Kasumi-1 (cell line): ENCODE measurements at places on chromosomes 12 and 14.

DNA sequence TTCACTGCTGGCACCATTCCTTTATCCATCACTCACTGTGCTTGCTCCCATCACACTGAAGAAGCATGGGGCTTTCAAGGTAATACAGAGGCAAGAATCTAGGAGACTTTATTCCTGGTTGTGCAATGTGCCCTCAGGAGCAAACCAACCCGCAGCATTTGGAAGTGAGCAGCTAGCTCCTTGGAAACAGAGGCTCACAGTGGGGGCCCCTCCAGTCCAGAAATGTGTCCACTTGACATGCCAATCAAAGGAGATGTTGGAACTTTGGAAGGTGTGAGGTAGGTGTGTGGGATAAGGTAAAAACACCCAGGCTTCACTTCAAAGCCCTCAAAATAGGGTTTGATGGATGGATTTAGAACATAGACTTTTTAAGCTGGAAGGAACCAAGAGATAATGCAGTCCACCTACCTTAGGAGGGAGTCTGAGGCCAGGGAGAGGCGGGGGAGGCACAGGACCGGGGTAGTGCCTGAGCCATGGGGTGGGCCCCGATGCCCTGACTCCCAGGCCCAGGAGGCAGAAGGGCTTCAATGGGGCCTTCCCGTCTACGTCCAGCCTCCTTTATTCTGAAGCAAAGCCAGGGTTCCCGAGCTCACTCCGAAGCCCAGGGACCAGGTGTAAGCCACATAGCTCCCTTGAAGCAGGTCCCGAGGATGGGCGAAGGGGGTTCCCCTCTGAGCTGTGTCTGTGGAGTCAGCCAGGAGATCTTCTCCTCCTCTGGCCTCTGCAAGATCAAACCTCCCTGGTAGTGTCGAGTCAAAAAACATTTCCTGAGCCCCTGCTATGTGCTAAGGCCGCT lies 17.6 kb upstream of the BCL11B start:
- no peak for DNase-seq

DNA sequence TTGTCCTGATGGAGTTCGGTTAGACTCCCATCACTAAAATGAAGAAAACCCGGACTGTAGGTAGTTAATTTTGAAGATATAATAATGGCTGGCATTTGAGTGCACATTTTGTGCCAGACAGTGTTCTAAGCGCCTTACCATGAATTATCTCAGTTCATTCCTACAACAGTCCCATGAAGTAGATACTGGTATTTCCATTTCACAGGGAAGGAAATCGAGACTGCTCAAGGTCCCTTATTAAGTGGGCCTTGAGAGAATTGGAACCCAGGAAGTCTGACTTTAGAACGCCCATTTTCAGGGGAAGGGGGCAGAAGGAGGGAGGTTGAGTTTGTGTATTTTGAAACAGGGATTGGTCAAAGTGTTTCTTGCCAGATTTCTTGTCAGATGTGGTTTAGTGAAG lies 855 bp downstream of the MNAT1 start:
- no peak for DNase-seq

DNA sequence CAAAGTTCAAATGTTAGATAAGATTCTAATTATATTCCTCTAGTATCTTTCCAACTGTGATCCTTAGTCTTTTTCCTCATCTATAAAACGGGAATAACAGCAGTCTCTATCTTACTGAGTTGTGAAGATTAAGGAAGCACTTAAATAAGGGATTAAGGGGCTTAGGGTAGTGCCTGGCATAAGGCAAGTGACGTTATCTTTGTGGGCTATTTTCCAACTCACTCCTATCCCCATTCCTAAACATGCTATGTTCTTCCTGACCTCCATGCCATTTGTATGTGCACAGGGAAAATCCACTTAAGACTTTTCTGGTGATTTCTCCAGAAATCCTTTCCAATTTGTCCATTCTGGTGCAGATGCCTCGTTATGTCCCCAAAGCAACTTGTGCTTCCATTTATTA lies 33.3 kb downstream of the SUPT16H start:
- DNase-seq = no peak

- no peak for DNase-seq
Observed at GRCh38 chr12:93676408-93677194, 574 bp upstream of the CRADD start.

DNA sequence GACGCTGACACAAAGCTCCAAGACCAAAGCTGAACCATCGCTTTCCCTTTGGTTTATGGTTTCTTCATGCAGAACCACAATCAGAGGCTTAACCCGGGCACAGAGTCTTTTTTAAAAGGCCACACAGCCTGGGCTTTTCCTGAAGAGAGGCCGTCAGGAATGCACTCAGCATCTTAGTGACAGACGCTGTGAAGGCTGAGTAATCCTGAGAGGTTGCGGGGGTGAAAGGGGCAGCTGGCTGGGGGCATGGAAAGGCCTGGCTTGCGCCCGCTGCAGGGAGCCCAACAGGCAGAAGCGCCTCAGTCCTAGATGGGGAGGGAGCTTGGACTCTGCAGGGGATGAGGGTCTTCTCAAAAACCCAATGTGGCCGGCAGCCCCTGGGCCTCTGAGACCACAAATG lies 13.6 kb downstream of the CTDSP2 start:
- no peak for DNase-seq

GRCh38 chr12:64625243-64626077 lies 15.2 kb downstream of the RASSF3 start:
- peak; percentile 92 for DNase-seq

DNA sequence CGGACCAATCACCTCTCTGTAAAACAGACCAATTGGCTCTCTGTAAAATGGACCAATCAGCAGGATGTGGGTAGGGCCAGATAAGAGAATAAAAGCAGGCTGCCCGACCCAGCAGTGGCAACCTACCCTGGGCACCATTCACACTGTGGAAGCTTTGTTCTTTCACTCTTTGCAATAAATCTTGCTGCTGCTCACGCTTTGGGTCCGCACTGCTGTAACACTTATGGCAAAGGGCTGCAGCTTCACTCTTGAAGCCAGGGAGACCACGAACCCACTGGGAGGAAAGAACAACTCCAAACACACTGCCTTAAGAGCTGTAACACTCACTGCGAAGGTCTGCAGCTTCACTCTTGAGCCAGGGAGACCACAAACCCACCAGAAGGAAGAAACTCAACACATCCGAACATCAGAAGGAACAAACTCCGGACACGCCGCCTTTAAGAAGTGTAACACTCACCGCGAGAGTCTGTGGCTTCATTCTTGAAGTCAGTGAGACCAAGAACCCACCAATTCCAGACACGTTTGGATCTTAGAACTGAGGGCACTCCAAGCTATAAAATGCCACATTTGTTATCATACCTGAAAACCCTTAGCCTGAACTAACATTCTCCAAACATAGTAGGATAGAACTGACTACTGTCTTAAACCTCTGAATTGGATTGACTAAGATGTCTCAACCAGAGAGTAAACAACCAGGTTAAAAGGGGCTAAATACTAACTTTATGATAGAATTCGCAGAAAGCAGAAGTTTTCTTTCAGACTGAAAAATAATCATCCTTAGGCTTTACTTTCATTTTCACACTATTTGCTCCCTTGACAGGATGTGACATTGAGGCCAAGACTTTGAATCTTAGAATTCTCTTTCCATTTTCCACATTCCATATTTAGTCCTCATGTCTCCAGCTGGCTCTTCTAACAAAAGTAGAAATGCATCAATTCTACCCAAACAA lies 33.6 kb downstream of the CDKL1 start:
- DNase-seq = peak; percentile 39
